ENCODE measurements at places on chromosomes 16 and 17. TPM values are rescaled to one million over a fixed set of nuclear protein-coding genes. Genes with fewer than 3 reads are reported as not detected.

DNA sequence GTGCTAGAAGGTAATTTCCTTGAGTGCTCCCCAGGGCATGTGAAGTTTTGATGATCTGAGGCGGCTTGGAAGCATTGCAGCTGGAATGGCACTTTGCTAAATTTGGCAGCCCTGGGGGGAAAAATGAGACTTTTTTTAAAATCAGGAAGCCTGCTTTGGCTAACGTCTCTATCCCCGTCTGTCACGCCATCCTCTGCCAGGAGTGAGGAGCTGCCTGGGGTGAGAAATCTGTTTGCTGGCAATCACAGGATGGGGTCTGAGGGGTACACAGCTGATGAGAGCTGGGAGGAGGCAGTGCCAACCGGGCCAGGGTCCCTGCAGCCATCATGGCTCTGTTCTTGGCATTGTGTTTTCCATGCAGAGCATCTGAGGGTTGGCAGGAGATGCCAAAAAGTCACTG is 2.0 kb downstream of the ABCC12 start:
- DNase-seq = peak; percentile 60

DNA sequence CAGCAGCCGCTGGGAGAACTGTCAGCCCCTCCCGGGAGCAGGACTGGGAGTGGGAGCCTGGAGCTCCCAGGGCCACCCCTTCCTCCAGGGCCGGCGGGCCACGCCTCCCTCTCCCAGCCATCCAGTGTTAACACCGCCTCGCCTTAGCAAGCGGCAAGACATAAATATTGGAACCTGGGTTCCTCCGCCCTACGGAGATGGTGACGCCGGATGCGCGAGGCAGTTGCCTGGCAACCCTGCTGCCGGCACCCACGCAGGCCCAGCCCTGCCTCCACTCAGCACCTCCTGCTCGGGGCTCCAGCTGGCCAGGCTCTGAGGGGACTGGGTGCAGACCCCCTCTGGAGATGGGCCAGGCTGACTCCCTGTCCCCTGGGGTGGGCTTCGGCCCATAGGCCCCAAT is 27.4 kb upstream of the CACNA1H start:
- DNase-seq = no peak

- no peak for DNase-seq
Measured at GRCh38 chr17:57589151-57590034, 155.7 kb downstream of the CCDC182 start.

GRCh38 chr17:65078441-65079160 is 22.1 kb upstream of the GNA13 start:
- peak; percentile 67 for DNase-seq

- DNase-seq = no peak
Measured at GRCh38 chr16:70661918-70662641, 15.7 kb downstream of the IL34 start.

- DNase-seq = no peak
Measured at GRCh38 chr17:31508288-31509094, 117.0 kb downstream of the RAB11FIP4 start.

DNA sequence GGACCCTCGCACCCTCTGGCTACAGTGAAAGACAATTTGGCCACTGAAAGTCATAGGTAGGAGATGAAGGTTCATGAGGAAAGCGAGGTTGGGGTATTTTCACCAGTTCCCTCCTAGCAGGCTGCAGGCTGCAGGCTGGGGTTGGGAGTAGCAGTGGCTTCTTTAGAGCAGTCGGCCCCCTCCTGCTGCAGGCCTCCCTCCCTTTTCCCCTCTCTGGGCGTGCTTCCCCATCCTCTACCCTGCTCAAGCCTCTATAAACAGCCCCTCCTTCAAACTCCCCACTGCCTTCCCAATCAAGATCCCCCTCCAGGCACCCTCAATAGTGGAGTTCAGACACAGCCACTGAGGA is 41.8 kb downstream of the GAS7 start:
- no peak for DNase-seq

DNA sequence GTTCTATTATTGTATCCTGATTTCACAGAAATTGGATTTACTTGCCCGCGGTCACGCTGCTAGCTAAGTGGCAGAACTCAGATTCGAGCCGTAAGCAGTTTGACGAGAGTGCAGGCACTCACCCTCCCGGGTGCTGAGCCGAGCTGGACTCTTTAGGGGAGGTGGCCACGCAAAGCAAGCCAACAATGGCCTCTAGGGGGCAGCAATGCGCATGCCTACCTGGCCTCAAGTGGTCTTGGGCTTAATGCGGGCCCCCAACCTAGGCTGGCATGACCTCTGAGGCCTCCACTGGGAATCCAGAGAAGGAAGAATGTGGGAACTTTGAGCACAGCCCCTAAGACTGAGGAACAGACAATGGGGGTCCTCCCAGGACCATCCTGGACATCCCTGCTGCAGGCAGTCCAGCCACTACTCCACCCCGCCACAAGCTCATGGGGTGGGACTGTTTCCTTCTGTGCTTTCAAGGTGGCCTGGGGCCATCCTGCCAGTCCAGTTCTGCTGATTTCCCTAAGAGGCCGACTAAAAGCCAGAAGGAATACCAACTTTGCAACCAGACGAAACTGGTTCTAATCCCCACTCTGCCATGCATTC is 276.5 kb downstream of the XYLT1 start:
- DNase-seq = peak; percentile 17

DNA sequence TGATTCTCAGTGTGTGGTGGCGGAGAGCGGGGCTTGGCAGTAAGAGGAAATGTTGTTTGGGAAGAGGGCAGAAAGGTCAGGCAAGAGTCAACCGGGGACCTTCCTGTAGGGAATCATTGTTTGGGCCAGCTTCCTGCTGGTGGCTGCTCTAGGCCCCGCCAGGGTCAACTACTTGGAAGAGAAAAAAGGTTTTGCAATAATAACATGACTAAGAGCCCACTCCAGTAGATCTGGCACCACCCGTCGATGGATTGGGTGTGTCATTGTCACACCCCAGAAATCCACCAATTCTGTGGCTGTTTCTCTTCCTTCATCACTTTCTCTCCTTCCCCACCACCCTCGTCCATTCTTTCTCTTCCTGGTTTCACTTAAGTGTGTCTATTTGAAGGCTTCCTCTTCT is 4.2 kb upstream of the KRT24 start:
- peak; percentile 57 for DNase-seq

DNA sequence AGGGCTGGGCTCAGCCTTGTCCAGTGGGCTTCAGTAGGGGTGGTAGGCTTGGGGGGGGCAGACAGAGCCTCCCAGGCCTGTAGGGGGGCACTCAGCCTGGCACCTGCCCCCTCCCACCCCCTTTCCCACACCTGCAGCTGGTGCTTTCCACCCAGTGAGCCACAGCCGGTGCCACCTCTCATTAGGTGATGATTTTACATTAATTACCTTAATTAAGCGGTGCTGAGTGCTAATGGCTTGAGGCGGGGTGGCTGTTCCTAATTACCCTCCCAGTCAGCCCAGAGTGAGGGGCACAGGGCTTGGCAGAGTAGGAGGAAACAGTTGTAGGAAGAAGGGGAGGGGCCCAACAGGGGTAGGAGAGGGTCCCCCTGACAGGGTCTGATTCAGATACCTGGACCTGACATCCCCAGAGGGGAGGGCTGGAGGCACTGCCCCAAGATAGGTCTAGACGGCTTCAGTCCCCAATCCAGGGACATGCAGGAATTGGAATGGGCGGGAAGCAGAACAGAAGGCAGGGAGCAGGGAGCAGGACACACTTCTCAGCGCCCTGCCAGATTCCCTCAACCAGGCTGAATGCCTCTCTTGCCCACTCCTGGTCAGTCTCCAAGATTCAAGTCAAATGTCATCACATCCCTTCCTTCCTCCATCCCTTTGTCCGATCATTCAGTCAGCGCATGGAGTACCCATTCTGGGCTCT is 26.5 kb upstream of the PHF12 start:
- no peak for DNase-seq

GRCh38 chr17:17523731-17524490 is 27.7 kb upstream of the RASD1 start:
- DNase-seq = no peak

GRCh38 chr16:86099326-86099725 is 200.4 kb downstream of the IRF8 start:
- no peak for DNase-seq

DNA sequence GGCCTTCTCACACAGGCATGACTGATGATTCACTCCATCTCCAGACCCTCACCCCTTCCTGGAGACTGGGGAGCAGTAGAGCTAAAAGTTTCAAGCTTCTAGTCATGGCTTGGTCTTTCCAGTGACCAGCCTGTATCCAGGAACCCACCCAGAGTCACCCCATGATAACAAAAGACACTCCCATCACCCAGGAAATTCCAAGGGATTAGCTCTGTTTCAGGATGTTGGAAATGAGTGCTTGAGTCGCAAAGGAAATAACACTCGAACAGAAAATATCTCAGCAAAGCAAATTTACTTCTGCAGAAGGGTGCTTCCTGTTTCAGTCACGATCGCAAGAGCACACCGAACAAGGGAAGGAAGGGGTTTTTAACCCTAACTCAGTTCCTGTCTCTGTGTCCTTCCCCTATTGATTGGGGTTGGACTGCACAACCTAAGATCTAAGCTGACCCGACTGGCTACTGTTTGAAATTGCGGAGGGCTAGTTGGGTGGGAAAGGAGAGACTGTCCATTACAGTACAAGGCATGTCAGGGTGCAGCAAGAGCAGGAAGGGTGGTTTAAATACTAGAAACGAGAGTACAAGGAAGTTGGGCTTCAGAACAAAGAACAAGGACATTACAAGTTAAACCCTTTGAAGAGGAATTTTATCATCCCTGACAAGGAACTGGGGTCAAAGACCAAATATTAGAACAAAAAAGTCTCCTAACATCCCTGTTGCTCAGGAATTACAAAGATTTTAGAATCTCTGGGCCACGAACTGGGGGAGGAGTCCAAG is 224.4 kb upstream of the CACNG5 start:
- DNase-seq = no peak

DNA sequence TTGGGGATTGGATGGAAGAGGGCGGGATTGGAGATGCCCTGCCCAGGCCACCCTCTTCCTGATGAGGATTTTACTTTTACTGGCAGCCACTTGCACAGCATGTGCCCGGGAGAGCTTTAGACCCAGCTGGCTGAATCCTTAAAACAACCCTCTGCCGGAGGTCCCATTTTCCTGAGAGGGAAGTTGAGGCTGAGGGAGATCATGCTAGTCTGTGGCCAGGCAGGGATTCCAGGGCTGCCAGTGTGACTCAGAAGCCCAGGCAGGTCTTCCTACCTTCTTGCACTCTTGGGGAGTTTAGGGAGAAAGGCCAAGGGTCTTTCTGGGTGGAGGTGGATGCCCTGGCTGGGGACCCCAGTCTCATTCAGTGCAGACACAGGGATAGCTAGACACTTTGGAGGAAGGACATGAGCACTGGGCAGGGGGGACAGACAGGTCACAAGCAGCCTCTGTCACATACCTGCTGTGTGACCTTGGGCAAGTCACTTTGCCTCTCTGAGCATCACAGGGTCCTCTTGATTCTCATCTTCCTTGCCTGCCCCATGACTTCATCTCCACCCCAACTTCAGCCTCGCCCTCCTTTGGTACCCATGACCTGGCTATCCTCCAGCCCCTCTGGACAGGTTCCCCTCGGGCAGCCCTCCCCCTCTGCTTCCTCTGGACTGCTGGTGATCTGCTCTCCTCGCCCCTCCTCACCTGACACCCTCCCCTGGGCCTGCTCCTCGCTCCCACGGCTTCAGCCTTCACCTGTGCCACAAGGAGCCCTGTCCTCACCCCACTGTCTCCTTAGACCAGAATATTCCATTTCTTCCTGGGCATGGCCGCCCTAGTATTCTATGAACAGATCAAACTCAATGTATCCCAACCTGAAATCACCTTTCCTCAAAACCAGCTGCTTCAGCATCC is 11.3 kb upstream of the DCAF7 start:
- no peak for DNase-seq

- DNase-seq = no peak
Measured at GRCh38 chr17:37060928-37061327, 112.2 kb downstream of the AATF start.

DNA sequence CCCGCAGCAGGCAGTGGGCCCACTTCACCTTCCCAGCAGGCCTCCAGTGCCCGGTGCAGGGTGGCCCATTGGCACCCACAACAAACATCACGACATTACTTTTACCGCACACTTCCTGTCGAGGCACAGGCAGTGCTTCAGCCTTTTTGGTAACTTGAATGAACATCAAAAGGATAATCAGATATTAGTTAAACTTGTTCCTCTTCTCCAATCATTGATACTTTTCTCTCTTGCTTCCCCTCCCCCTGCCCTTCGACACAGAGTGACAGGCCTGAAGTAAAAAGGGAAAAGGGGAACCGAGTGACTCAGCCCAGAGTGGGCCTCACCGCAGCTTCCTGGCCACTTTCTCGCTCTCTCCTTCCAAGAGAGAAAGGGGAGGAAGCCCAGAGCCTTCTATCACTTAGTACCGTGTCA is 507.0 kb downstream of the MAF start:
- no peak for DNase-seq

GRCh38 chr17:59277031-59277430 is 54.4 kb upstream of the YPEL2 start:
- no peak for DNase-seq

- DNase-seq = no peak
Measured at GRCh38 chr17:67265436-67266019, 20.5 kb upstream of the HELZ start.

- no peak for DNase-seq
Measured at GRCh38 chr16:28923652-28924398, 1.2 kb downstream of the RABEP2 start.

DNA sequence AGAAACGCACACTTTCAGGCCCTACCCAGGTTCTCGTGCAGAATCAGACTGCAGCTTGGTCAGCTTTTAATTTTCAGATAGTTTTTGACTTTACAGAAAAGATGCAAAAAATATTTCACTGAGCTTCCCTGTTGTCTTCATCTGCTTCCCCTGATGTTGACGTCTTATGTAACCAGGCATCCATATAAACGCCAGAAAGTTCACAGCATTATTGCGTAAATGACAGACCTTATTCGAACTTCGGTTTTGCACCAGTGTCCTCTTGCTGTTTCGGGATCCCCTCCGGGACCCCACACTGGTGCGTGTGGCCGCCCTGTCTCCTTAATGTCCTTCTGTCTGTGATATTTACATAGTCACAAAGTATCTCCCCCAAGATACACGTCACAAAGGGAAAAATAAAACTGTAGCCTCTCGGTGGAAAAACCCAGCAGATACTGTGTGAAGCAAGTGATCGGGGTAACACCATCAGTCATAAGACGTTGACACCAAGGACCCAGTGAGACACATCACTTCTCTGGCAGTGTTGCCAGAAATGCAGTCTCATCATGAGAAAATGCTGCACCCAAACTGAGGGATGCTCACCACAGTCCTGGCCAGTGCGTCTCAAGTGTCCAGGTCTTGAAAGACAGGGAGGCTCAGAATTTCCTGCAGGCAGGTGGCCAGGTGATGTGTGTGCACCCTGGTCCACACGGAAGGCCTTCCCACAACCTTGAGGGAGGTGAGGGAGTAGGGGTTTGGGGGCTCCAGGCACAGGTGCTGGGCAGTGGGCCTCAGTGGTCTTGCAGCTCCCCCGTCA is 4.3 kb downstream of the BANP start:
- no peak for DNase-seq

- DNase-seq = no peak
Measured at GRCh38 chr16:67549240-67549639, 13.1 kb upstream of the CTCF start.

- no peak for DNase-seq
Measured at GRCh38 chr16:11093572-11094074, 149.3 kb downstream of the CLEC16A start.

Gene OR1A1
- total RNA-seq = not detected

Gene TBC1D3K
- not detected for total RNA-seq

Gene TEDC2
- 38.6 TPM for total RNA-seq

Gene DDX52
- total RNA-seq = 26.8 TPM

Gene KRT12
- not detected for total RNA-seq

Gene B4GALNT2
- total RNA-seq = 0.03 TPM

Gene NXPH3
- total RNA-seq = 0.36 TPM

Gene GPRC5B
- 5.3 TPM for total RNA-seq

Gene SGSH
- total RNA-seq = 23.6 TPM

Gene KRTAP4-3
- total RNA-seq = not detected

Gene AGRP
- total RNA-seq = not detected

Gene GGNBP2
- total RNA-seq = 77.3 TPM

Gene GPR142
- total RNA-seq = not detected

Data from MG63 (cell line).